OCI-LY7 (cell line): ENCODE measurements at places on chromosomes 11 and 22.
A peak's percentile ranks its signal among the peaks of the same experiment; 100 is the strongest.

GRCh38 chr11:76151556-76152085 lies 54.7 kb downstream of the WNT11 start:
- no peak for DNase-seq

DNA sequence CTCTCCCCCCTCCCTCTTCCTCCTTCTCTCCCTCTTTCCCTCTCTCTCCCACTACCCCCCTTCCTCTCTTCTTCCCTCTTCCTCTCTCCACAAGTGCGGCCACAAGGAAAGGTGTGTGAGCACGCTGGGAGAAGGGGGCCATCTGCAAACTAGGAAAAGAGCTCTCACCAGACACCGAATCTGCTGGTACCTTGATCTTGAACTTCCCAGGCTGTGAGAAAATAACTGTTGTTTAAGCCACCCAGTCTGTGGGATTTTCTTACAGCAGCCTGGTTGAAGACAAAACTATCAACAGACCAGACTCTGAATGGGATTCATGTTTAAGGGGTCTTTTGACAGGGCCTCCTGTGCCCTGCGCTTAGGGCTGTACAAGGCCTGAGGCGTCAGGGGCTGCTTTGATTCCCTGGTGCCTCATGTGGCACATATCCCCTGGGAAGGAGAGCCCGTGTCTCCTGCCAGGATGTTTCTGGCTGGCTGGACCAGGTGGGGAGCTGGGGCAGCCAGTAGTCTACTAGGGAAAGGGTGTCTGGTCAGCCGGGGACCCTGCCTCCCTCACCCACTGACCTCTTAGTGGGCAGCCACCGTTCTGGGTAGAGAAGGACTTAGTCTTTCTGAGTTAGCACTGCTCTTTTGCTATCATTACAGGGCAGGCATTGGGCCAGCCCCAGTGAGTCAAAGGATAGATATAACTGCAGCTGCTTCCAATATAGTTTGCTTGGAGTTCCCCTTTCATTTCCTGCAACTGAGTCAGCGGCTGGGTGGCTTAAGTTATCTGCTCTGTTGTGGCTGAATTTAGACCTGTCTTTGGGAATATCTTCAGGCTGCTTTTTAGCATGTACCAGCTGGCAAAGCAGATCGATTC lies 6.2 kb downstream of the PANX1 start:
- no peak for DNase-seq

DNA sequence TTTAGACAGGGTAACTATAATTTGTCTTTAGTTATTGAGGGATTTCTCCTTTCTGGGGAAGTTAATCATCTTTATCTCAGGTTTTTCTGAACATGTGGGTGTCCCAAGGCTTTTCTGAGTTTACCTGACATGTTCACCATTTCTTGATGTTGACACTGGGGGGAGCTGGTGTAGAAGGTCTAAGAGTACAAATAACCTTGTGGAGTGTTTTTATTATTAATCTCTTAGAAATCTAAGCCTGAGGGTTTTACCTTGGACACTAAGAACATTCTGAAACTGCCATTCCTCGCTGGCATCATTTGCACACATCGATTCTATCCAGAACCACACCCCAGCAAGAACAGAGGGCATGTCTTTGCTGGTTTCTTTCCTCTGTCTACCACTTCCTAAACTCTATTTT lies 15.6 kb upstream of the C11orf91 start:
- DNase-seq: peak; percentile 36

- DNase-seq: no peak
Measured at GRCh38 chr11:11163669-11164333, 189.2 kb downstream of the CSNK2A3 start.

DNA sequence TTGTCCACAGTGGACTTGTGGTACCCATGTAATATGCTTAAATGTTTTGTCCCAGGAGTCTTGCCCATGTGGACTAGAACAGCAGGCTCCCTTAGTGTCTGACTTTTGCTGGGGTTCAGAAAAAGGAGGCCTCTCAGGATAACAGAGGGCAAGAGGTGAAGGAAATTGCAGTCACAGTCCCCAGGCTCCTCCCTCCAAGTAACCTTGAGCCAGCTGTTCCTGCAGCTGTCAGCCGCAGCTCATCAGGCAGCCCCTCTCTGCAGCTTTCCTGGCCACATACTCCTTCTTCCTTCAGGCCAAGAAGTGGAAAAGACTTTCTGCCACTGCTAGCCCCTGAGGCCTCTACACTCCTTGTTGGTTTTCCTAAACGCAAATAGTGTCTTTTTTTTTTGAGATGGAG lies 6.3 kb upstream of the MYO18B start:
- DNase-seq: no peak

DNA sequence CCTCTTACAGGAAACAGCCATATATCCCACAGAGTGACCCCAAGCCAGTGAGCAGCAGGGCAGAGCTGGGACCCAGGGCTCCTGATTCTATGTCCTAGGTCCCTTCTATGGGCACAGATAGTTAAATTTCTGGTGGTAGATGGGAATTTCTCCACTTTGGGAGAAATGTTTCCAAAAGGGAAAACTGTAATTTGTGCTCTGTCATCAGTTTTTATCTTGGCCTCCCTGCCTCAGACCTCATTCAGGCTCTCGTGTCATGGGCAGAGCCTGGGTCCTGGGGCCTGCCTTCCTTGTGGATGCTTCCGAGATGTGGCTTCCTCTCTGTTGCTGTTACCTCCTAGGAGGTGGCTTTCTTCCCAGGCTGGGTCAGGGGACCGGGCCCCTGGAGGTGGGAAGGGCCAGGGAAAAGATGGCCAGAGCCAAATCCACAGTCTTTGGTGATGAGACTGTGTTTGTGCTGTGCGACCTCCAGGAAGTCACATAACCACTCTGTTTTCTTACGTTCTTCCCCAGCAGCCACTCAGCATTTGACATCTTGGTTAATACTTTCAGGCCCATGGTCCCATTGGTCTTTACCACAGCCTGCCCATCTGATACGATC lies 8.6 kb downstream of the LRRC32 start:
- no peak for DNase-seq

DNA sequence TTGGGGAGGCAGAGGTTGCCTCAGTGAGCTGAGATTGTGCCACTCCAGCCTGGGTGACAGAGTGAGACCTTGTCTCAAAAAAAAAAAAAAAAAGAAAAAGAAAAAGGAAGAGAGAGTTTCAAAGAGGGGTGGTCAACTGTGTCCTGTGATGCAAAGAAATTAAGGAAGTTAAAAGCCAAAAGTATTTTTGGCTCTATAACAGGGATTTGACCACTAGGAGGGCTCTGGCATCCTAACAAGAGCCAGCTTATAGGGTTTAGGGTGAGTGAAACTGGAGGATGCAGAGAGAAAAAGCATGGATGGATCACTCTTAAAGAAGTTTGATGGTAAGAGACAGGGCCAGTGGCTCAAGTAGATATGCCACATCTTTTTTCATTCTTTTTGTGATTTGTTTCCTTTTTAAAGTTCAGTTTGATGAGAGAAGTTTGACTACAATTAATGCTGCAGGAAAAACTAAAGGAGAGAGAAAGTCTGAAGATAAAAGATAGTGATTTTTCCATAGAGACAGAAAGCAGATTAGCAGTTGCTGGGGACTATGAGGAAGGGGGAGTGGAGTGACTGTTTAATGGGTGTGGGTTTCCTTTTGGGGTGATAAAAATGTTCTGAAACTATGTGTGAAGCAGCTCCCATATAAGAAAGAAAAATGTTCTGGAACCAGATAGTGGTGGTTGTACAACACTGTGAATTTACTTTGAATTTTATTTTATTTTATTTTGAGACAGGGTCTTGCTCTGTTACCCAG lies 11.1 kb upstream of the MICAL2 start:
- no peak for DNase-seq

- no peak for DNase-seq
Measured at GRCh38 chr11:17407575-17407974, 19.1 kb upstream of the KCNJ11 start.

DNA sequence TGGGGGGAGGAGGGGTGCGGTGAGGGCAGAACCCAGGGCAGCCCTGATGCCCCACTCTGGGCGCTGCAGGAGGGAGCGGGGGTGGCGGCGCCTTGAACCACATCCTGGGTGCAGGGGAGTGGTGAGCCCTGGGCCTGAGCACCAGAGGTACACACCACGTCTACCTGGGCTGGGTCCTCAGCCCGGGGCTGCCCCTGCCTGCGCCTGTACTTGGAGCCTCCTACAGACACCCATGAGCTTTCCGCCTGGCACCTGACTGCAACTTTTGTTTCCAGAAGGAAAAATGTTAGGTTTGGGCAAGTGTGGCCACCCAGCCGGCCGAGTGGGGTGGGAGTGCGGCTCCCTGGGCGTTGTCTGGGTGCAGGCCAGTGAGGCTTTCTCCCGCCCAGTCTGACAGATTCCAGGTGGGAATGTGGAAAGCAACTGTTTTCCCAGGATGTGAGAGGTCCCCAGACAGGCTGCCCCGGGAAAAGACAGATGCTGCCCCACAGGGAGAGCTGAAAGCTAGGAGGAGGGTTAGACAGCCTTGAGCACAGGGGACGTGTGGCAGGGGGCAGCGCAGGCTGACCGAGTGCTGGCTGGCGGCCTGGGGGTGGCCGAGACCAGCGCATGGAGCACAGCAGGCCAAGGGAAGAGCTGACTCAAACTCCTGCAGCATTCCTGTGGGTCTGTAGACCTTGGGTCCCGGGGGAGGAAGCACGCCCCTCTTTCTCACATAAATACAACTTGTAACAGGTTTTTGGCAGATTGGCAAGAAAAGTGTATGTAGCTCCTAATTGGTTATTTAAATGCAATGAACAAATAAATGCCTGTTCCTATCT lies 44.1 kb downstream of the GNB1L start:
- no peak for DNase-seq

DNA sequence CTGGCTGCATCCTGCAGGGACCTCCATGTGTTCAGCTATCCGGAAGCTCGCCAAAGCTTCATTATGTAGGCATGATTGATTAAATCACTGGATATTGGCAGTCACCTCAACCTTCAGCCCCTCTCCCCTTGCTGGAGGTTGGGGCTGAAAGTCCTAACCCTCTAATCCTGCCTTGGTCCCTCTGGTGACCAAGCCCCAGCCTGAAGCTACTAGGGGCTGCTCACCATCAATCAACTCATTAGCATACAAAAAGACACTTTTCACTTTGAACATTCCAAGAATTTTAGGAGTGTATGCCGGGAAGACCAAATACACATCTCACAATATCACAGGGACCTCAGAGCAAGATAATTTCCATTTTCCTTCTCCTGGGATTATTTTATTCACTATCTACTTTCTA lies 38.8 kb upstream of the TPBGL start:
- no peak for DNase-seq

- DNase-seq: no peak
Measured at GRCh38 chr22:17083811-17084441, 874 bp upstream of the IL17RA start.

DNA sequence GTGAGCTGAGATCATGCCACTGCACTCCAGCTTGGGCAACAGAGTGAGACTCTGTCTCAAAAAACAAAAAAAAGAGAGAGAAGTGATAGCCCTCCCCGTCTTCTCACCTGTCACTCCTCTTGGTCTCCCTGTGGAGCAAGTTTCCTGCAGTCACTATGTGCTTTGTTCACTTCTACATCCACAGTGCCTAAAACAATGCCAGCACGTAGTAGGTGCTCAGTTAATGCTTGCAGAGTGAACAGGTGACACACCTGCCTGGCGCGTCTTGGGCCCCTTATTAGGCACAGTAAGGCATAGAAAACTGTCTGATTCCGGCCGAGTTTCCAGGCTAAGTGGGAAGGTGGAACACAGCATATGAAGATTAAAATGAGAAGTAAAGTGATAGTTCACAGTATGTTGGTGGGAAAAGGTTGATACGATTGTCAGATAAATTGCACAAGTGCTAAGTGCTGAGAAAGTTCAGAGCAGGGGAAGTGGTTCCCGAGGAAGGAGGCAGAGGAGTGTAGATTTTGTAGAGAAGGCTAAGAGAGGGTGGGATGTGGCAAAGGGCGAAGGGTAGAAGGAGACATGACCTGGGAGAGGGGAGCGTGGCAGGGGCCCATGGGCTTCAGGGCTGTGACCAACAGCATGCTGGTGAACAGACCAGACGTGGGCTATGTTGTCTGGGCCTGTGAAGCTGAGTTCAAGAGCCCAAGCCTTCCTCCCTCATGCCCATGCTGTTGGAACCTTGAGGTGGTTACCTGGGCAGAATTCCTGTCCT lies 41.9 kb downstream of the BCR start:
- no peak for DNase-seq

- DNase-seq: no peak
Measured at GRCh38 chr11:31254415-31254814, 115.1 kb downstream of the DCDC1 start.

DNA sequence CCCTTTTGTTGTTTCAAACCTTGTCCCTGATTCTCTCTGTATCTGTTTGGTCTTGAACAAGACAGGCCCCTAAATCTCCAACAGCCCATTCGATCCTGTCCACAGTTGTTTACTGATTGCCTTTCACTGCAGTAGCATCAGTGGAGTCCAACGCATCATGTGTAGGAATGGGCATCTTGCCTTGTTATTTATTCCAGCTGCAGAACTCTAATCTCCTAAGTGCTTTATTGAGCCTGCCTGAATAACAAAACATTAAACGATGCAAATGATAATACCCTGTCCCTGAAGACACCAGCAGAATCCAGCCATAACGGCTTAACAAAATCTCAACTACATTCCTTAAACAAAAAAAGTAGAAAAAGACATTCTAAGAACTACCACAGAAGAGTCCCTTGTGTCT lies 50.1 kb downstream of the SLC35F2 start:
- DNase-seq: no peak

GRCh38 chr11:69233744-69234570 lies 60.0 kb upstream of the MYEOV start:
- DNase-seq: no peak

DNA sequence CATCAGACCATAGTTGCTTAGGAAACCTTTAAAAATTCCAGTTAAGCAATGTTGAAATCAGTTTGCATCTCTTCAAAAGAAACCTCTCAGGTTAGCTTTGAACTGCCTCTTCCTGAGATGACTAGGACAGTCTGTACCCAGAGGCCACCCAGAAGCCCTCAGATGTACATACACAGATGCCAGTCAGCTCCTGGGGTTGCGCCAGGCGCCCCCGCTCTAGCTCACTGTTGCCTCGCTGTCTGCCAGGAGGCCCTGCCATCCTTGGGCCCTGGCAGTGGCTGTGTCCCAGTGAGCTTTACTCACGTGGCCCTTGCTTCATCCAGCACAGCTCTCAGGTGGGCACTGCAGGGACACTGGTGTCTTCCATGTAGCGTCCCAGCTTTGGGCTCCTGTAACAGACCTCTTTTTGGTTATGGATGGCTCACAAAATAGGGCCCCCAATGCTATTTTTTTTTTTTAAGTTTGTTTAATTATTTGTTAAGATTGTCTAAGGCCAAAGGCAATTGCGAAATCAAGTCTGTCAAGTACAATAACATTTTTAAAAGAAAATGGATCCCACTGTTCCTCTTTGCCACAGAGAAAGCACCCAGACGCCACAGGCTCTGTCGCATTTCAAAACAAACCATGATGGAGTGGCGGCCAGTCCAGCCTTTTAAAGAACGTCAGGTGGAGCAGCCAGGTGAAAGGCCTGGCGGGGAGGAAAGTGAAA lies 73.4 kb downstream of the NCAPD3 start:
- no peak for DNase-seq
